BE2C (cell line): ENCODE measurements at places on chromosomes 5 and 9.

DNA sequence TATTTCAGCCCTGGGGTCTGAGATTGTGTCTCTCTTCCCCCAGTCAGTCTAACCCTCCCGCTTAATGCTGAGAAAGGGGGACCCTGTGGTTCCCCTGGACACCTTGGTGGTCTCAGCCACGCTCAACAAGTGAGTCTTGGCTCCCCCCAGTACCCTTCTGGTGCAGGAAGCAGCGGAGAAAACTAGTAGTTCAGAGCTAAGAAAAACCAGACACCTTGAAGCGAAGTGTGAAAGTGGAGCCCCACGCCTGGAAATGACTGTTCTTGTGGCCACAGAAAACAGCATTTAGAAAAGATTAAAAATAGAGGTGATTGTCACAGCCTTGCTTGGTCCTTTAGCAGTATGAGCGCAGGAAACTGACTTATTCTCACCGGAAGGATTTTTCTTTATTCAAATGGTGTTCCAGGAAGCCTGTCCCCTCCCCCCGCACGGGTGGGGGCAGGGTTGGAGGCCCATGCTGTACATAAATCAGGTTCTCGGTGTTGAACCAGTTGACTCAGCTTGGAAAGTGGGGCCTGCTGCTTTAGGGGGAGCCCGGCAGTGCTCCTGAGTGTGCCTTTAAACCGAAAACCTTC, 8.1 kb downstream of the ARPC5L start:
- no peak for DNase-seq

DNA sequence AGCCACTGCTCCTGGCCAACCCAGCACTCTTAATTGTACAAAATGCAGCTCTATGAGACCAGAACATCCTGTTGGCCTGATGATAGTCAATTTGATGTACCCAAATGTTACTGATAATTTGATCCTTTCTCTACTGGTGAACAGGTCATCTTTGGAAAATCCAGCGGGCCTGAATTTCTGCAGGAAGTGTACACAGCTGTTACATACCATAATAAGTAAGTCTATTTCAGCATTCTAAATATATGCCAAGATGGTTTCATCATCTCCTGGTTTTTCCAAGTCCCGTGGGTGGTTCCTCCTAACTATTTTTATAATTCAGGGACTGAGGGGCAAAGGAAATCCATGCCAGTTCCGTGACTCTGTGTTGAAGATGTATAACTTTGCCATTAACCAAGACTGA, 155.4 kb downstream of the DOCK8 start:
- DNase-seq: no peak

DNA sequence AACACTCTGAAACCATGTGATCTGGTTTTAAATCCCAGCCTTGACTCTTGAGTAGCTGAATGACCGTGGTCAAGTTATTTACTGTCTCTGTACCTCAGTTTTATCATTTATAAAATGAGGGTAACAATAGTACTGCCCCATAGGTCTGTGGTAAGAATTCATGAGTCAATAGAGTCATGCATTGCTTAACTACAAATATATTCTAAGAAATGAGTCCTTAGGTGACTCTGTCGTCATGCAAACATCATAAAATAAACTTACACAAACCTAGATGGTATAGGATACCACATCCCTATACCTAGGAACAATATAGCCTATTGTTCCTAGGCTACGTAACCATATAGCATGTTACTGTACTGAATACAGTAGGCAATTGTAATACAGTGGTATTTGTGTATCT, 20.3 kb upstream of the ABCA1 start:
- no peak for DNase-seq

GRCh38 chr9:32258482-32258881, 126.0 kb upstream of the ACO1 start:
- DNase-seq: no peak

DNA sequence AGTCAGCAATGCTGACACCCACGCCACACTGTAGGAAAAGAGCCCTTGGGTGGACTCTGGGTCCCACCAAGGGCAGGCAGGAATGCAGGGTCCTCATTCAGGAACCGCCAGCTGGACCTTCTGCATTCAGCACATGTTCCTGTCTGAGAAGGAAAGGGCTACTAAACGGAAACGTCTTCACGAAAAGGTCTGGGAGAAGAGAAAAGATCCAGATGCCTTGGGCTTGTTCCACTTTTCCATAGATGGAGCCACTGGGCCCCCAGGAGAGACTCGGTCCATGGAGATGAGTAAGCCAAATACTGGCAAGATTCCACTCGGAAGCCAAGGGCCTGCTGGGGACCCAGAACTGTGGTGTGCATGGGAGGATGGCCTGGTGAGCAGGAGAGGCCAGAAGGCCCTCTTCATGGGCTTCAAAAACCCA, 38.4 kb downstream of the LHFPL2 start:
- no peak for DNase-seq
